Panc1 (cell line): ENCODE measurements at places on chromosomes 6 and 20. TPM values are rescaled to one million over a fixed set of nuclear protein-coding genes. Genes with fewer than 3 reads are reported as not detected.

- no peak for DNase-seq
Observed at GRCh38 chr6:21393441-21394165, 199.9 kb upstream of the SOX4 start.

GRCh38 chr6:79385893-79386292, 151.3 kb downstream of the LCA5 start:
- DNase-seq: no peak

DNA sequence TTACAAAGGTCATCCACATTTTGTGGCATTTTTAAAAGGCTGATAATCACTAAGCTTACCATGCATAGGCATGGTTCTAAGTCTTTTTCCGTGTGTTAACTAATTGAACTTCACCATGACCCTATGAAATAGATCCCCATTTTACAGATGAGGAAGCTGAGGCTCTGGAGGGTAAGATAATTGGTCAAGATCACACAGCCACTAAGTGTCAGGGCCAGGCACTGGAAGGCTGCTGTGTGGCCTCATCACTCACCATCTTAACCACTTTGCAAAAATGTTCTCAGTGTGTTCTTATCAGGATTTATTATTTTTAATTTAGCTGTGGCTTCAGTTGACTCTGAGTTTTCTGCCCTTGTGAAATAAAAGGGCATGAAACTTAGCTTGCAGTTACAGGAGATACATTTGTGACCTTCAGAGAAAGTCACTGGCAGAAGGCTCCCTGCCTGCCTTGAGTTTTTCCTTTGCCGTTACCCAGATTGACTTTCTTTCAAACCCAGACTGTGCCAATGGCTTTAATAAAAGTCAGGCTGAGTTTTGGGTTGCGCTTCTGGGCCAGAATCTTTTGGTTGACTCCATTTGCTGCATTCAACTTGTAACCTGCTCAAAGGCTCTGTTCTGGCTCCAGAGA, 82.0 kb downstream of the EZR start:
- no peak for DNase-seq

SYCP2L gene
- 2.4 TPM for total RNA-seq

DNA sequence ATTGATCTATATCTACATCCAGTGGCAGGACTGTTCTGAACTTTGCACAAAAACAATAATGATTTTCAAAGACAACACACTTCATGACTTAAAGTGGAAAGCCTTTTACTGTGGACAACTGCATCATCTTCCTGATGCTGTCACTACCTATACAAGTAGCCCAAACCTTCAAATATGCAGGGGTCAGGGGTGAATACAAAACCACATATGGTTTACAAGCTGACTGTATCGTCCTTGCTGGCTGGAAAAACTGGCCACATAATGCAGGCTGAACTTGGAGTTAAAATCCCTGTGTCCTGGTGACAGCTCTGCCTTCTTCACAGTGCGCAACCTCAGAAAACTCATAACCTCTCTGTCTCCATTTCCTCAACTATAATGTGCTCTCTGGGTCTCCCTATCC, 128.9 kb downstream of the GMDS start:
- no peak for DNase-seq

GSTA2 gene
- total RNA-seq: not detected

FAXC gene
- 9.0 TPM for total RNA-seq

GRCh38 chr6:151832710-151833109, 25.2 kb downstream of the ESR1 start:
- no peak for DNase-seq

- no peak for DNase-seq
Observed at GRCh38 chr6:79864001-79864400, 83.4 kb downstream of the ELOVL4 start.

- DNase-seq: no peak
Observed at GRCh38 chr6:85186546-85187175, 263.2 kb upstream of the NT5E start.

GRCh38 chr6:92121228-92121627, 1298.1 kb downstream of the EPHA7 start:
- no peak for DNase-seq

GPX5 gene
- not detected for total RNA-seq

GRCh38 chr20:46060975-46061374, 28.8 kb downstream of the NCOA5 start:
- no peak for DNase-seq

MUCL3 gene
- total RNA-seq: not detected

DNA sequence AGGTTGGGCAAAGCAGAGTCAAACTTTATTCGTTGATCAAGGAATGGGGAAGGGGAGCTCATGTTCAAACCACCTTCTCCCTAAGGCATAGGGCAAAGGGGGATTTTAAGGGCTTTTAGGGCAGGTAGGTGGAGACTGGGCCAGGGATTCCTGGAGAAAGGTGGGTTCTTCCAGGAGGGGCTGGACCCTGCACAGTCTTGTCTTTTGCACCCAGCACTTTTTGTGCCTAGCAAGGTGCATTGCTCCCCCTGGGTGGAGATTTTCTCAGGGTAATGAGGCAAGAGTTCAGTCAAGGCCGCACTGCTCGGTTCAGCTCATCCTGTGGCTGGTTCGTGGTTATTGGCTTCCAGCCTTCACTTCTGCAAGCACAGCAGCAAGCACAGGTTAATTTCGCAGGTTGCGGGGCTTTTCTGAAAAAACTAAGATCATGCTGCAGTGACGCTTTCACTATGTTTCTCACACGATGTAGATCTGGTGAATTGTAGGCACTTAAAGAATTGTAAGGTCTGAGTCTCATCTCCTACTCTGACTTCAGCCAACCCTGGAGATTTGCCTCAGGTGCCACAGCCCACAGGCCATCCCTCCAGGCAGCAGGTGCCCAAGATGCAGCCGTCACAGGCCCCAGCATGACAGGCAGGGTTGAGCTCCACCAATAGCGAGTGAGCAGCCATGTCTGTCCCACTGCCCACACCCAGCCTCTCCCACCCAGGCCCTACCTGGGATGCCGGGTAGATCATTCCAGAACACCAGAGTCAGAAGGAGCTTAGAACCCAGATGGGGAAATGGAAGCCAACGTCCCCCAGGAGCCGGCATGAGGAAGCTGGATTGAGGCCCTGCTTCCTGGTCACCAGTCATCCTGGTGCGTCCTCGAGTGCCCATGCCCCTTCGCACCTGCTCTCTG, 37.1 kb downstream of the SUN5 start:
- DNase-seq: no peak

- DNase-seq: no peak
Observed at GRCh38 chr6:131400054-131400778, 172.8 kb upstream of the ARG1 start.

GRCh38 chr20:60132162-60132826, 174.1 kb downstream of the CDH26 start:
- no peak for DNase-seq

MTFR2 gene
- 12.8 TPM for total RNA-seq

DNA sequence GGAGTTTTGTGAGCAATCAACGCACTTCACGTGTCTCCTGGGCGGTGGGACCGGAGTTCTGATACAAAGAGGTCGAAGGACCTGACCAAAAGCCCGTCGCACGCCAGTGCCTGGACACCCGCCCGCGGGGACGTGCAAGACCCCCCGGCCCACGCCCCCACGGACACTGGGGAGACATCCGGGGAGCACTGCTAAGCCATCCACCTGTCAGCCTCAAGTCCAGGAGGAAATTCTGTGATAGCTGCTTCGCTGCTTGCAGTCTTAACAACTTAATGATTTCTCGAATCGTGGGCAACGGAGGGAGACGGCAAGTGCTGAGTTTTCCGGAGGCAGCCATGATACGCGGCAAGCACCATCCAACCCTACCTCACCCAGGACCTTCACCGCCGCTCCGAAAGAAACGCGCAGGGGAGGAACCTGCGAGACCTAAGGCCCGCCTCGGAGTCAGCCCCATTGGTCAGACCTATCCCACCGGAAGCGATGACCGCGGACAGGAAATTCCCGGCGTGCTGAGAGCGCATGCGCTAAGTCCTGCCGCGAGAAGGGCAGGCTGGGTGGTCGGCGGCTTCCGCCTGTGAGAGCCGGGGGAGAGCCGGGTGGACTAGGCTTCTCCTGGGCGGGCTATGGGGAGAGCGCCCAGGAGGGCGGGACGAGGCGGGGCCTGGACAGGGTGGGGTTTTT, at the start of gene TFB1M:
TSS of gene TFB1M (minus strand) at position 393 of the 681 bp plus-strand sequence. CDS start at position 337, 56 bp downstream.
- peak; percentile 96 for DNase-seq

DNA sequence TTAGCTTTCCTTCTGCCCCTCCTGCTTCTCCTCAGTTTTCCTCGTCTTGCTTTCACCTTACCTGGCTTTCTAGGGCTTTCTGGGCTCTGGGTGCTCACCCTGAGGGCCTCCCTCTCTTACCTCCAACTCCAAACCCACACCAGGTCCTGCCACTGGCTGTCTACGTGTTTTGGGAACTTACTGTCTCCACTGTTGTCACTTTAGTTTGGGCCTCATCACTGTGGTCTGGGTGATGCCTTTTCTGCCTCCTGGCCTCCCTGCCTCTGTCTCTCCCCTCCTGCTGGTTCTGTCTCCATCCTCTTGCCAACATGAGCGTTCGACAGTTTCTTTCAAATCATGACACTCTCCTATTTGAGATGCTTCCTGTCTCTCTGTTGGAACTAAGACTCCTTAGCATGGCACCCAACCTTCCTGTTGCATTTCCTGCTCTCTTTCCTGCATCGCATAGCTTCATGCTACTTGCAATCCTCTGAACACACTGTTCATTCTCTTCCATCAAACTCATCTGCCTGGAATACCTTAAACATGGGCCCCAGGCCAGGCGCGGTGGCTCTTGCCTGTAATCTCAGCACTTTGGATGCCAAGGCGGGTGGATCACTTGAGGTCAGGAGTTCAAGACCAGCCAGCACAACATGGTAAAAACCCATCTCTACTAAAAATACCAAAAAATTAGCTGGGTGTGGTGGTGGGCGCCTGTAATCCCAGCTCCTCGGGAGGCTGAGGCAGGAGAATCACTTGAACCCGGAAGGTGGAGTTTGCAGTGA, 5.5 kb downstream of the CD40 start:
- no peak for DNase-seq

DNA sequence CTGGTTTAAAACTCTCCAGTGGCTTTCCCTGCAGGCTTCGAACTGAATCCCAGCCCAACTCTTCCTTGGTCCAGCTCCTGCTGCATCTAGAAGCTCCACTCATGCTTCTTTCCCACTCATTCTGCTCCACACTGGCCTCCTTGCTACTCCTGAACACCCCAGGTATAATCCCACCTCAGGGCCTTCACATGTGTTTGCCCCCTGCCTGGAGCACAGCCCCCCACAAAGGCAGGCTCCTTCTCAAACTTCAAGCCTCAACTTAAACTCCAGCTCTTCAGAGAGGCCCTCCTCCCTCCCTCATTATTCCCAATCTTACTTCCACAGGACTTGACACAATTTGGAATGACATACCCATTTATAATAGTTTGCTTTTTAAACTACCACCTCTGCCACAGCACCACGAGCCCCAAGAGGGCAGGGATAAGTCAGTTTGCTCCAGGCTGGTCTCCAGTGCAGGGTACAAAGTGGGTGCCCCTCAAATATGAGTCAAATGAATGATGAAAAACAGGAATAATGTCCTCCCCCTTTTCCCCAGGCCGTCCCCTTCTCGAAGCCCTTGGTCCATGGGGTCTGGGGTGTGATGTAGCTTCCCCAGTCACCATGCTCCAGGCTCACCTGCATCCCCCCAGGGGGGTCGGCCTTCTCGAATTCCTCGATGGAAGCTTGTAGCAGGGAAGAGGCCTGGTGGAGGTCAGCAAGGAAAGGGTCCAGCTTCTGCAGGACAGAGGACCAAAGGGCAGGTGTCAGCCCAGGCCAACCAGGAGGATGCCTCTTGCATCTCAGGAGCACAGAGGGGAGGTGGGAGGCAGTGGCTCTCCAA, 37.4 kb downstream of the KIAA1755 start:
- no peak for DNase-seq

- no peak for DNase-seq
Observed at GRCh38 chr6:32367644-32368043, 4.1 kb downstream of the TSBP1 start.

DNA sequence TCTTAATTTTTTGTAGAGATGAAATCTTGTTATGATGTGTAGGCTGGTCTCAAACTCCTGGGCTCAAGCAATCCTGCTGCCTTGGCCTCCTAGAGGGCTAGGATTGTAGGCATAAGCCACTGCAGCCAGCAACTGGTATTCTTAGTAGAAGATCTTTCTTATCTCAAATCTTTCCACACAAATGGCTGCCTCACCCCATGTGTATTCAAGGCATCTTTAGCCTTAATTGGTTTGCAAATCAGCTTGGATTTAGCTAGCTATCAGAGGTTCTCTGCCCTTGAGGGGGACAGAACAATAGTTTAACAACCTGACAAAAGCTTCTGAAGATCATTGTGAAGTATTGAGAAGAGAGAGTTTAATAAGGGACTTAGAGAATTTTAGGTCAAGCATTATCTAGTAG, 17.9 kb upstream of the ABRACL start:
- no peak for DNase-seq

DNA sequence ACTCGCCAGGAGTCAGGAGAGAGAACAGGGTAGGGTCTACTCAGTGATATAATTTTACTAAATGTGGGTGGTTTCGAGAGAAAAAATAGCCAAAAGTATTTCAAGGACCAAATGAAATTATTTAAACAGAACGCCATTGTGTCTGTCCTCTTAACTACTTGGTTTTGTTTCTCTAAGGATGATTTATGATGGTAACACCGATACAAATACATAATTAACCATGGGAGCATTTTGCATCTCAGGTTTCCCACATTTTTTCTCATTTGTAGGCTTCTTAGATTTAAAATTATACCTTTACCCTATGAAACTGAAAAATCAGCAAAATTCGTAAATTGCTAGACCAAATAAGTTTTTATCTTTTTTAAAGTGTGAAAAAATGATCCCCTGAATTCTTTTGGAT, 188.2 kb downstream of the ZFP64 start:
- DNase-seq: no peak

GRCh38 chr20:32626859-32627636, 41.9 kb upstream of the NOL4L start:
- DNase-seq: no peak
